ENCODE measurements at places on chromosomes 2 and 18. TPM values are rescaled to one million over a fixed set of nuclear protein-coding genes. Genes with fewer than 3 reads are reported as not detected.

GRCh38 chr2:218964041-218964771 lies 4.7 kb downstream of the CDK5R2 start:
- H3K36me3 ChIP-seq = no peaks in the 10 kb centered on the region
- H3K27me3 ChIP-seq = peaks cover 15% of the 10 kb centered on the region
- no peak for DNase-seq
- H3K4me3 ChIP-seq = no peak overlapping the region
- peaks cover 14% of the 10 kb centered on the region for H3K4me1 ChIP-seq

GRCh38 chr2:11411768-11412448 lies 54.1 kb downstream of the E2F6 start:
- peak overlapping the region; percentile 67 for H3K4me3 ChIP-seq
- no peaks in the 10 kb centered on the region for H3K36me3 ChIP-seq
- no peak overlapping the region for H3K27ac ChIP-seq
- no peak for DNase-seq
- H3K27me3 ChIP-seq = no peaks in the 10 kb centered on the region
- peaks cover 32% of the 10 kb centered on the region for H3K4me1 ChIP-seq

DNA sequence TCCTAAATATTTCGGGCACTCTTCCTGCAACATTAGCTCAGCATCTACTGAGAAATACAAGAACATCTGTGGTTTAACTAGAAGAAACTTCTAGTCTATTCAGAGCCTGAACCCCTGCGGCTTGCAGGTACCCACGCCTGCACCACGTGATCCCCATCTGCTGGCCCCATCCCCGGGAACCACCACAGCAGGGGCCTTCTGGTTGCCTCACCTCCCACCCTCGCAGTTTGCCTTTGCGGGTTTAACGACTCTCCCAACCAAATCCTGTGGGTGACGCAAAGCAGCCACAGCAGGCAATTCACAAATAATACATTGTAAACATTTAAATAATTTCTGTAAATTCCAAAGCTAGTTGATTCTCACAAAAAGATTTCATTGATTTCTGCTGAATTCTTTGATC lies 90.2 kb upstream of the TMEM18 start:
- no peak overlapping the region for H3K27ac ChIP-seq
- H3K4me3 ChIP-seq = no peak overlapping the region
- no peaks in the 10 kb centered on the region for H3K36me3 ChIP-seq
- DNase-seq = no peak
- H3K4me1 ChIP-seq = no peaks in the 10 kb centered on the region

DNA sequence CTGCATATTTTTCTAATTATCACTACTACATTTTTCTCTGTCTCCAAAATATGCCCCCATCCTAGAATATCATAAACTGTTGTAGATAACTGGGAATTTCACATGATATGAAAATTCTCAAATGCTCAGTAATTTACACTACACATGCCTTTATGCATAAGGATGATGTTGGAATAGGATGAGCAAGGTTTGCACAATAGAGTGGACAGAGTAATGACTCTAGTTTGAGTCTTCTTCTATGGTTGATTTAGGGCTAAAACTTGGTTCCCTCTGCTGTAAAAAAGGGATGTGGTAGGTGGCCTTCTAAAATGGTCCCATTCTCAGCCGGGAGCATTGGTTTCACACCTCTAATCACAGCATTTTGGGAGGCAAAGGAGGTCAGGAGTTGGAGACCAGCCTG lies 129.9 kb downstream of the BCL11A start:
- DNase-seq = no peak
- H3K4me1 ChIP-seq = no peaks in the 10 kb centered on the region
- H3K27ac ChIP-seq = no peak overlapping the region
- no peaks in the 10 kb centered on the region for H3K36me3 ChIP-seq
- no peaks in the 10 kb centered on the region for H3K27me3 ChIP-seq

DNA sequence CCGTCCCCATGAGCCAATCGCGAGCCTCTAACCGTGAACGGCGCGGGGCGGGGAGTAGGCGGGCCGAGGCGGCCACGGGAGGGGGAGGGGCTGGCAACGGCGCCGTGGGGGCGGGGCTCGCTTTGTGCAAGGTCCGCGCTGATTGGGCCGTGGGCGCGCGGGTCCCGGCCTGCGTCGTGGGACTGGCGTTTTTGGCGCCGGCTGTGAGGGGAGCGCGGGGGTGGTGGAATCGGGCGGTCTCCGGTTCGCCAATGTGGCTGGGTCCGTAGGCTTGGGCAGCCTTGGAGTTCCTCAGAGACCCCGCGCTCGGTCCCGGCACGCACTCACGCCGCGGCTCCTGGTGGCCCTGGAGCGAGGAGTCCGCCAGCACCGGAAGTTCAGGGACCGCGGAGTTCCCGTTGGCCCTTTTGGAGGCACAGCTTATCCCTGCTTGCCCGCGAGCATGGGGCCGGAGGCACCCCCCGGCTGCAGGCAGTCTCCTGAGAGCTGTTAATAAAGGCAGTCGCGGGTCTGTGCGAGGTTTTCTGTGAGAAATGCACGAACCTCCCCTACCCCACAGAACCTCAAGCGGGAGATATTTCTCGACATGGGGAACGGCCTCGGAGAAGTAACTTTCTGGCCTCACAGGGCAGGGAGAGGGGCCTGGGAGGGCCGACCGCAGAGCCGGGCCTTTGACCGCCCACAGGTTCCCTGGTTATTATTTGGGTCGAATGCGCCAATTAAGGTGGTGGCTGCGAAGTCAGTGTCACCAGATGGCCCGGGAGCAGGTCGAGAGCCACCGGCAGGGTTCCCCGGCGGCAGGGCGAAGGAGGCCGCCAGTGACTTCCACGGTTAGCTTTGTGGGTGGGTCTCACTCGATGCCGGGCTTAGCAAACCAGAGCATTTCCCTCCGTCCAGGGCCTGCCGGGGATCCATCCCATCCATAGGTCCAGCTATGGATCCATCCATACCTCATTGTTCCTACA lies 574 bp upstream of the NCL start:
- H3K36me3 ChIP-seq = peaks cover 24% of the 10 kb centered on the region
- peak overlapping the region; percentile 92 for H3K27ac ChIP-seq
- peaks cover 28% of the 10 kb centered on the region for H3K4me1 ChIP-seq
- H3K4me3 ChIP-seq = peak overlapping the region; percentile 80
- no peaks in the 10 kb centered on the region for H3K27me3 ChIP-seq
- peak; percentile 91 for DNase-seq

DNA sequence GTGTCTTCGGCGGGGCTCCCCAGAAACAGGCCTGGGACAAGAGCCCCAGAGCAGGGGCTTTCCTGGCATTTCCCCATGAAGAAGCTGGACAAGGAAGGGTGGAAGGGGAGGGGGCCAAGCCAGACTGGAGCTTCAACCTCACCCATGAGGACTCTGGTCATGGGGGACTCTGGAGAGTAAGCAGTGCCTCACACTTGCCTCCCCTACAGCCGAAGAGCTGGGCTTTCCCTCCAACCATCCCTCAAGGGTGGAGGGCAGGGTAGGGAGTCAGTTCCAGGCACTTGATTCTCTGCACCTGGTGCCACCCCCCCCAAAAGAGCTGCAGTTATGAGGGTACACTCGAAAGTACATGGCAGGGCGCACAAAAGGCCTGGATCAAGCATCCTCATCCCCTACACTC lies 246.6 kb downstream of the TFCP2L1 start:
- DNase-seq = no peak
- peaks cover 6% of the 10 kb centered on the region for H3K4me1 ChIP-seq
- no peak overlapping the region for H3K27ac ChIP-seq

GRCh38 chr2:64192125-64192479 lies 47.9 kb upstream of the PELI1 start:
- H3K4me3 ChIP-seq = no peak overlapping the region
- no peak overlapping the region for H3K27ac ChIP-seq
- DNase-seq = no peak
- no peaks in the 10 kb centered on the region for H3K36me3 ChIP-seq
- H3K27me3 ChIP-seq = no peaks in the 10 kb centered on the region

GRCh38 chr18:59357928-59358327 lies 1.1 kb downstream of the LMAN1 start:
- DNase-seq = no peak
- peaks cover 34% of the 10 kb centered on the region for H3K4me1 ChIP-seq
- no peaks in the 10 kb centered on the region for H3K27me3 ChIP-seq

GRCh38 chr2:102291319-102292075 lies 19.9 kb upstream of the IL1RL1 start:
- H3K36me3 ChIP-seq = no peaks in the 10 kb centered on the region
- no peaks in the 10 kb centered on the region for H3K27me3 ChIP-seq
- no peak overlapping the region for H3K27ac ChIP-seq

GRCh38 chr2:9250498-9251153 lies 44.0 kb downstream of the ASAP2 start:
- H3K27ac ChIP-seq = peak overlapping the region; percentile 60
- no peak for DNase-seq
- H3K4me1 ChIP-seq = peaks cover 67% of the 10 kb centered on the region
- no peaks in the 10 kb centered on the region for H3K27me3 ChIP-seq

- H3K27ac ChIP-seq = no peak overlapping the region
- no peak for DNase-seq
- no peaks in the 10 kb centered on the region for H3K4me1 ChIP-seq
- H3K27me3 ChIP-seq = no peaks in the 10 kb centered on the region
- no peaks in the 10 kb centered on the region for H3K36me3 ChIP-seq
- no peak overlapping the region for H3K4me3 ChIP-seq
These were observed 17.6 kb upstream of the KIDINS220 start for GRCh38 chr2:8855010-8855409.

DNA sequence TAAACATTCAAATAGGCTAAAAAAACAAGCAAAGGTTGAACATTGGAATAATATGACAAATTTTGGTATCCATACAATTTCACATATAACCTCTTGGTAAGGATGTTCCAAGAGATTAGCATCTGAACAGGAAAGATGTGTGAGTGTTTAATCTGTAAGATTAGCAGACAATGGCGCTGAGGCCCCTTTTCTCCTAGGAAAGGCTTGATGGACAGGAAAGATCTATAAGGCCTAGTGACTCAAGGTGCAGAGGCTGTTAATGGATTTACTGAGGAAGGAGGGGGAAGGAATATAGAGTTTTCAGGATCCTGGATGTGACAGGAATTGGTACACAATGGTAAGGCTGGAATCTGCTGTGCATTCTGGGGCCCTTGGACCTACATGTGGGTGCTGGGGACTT lies 48.1 kb upstream of the SMAD2 start:
- DNase-seq = no peak
- H3K4me3 ChIP-seq = no peak overlapping the region
- no peak overlapping the region for H3K27ac ChIP-seq
- no peaks in the 10 kb centered on the region for H3K36me3 ChIP-seq
- no peaks in the 10 kb centered on the region for H3K27me3 ChIP-seq

DNA sequence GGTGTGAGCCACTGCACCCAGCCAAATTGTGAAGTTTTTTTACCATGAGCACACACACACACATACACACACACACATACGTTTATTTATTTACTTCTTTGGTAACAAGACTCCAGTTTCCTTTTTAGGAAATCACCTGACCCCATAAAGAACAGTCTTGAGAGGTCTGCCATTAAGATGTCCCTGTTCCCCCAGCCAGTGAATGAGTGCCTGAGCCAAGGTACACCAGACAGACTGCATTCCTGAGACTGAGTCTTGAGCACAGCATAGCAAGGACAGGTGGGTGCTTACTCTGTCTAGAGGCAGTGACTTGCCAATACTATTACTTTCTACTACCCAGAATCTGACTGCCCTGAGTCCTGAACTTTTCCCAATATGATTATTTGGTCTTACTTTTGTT lies 167.2 kb upstream of the SATB2 start:
- no peak for DNase-seq
- H3K36me3 ChIP-seq = no peaks in the 10 kb centered on the region

DNA sequence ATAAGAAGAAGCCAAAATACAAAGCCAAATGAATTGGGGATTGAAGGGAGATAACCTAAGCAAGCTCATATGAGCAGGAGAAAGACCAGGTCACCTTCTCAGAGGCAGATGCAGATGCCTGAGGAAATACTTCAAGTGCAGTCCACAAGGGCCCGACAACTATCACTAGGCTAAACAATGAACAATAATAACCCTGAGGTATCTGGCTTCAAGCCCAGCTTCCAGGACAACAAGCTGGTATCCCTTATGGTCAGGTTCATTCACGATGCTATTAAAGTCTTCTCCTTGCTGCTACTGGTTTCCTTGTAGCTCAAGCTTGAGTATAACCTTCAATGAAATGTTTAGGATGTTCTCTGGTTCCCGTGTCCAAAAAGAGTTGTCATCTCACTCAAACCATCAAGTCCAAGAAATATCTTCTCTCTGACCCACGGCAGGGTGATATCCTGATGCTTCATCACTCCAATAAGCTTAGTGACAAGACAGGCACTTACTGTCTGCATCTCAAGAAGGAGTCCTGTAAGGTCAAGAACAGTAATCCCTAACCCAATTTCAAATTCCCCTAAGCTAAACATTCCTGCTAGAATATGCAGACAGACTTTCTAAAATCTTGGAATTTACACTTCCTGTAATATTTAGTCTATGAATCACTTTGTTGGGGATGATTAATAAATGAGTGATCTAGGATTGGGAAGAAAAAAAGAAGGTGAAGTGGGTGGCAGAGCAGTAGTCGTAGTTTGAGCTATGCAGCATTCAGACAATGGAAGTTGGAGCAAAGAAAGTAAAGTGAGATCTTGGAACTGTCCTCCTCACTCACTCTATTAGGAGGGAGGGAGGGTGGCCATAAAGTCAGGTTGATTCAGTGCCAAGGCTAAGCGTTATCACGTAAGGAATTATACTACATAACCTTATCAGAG lies 33.1 kb downstream of the CHN1 start:
- H3K27me3 ChIP-seq = no peaks in the 10 kb centered on the region
- no peak for DNase-seq
- H3K4me3 ChIP-seq = no peak overlapping the region

DNA sequence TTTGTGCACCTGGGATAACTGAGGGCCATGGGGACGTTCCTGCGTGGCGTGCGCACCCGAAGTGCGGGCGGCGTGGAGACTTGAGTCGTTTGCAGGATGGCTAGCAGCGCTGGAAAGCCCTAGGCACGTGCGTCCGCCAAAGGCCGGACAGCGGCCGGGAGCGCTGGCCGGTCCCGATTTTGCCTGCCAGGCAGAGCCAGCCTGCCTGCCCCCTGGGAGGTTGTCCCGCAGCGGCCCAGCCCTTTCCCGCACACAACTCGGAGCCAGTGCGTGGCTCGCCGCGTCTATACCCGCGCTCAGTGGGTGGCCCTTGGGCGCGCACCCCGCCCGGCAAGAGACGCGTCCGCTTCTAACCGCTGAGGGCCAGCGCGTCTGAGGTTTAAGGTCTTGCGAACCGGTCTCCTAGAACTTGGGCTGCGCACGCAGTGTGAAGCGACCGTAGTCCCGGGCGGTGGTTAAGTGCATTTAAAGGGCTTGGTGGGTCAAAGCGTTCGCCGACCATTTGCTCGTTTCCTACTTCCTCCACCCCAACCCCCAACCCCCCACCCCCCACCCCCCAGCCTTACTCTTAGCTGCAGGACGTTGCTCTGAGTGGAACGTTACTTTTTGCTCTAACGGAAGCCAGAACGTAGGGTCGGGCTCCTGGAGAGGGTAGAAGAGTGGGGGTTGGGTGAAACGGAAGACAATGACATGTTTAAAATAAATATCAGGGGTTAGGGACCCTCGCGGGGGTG lies 627 bp downstream of the CDCA7 start:
- H3K27me3 ChIP-seq = no peaks in the 10 kb centered on the region
- H3K4me1 ChIP-seq = peaks cover 9% of the 10 kb centered on the region
- H3K4me3 ChIP-seq = peak overlapping the region; percentile 78
- H3K27ac ChIP-seq = no peak overlapping the region
- H3K36me3 ChIP-seq = no peaks in the 10 kb centered on the region

Gene FNDC4
- total RNA-seq = 37.1 TPM

Gene MYOM1
- 16.1 TPM for total RNA-seq
